ENCODE measurements at places on chromosomes 7 and 10.

DNA sequence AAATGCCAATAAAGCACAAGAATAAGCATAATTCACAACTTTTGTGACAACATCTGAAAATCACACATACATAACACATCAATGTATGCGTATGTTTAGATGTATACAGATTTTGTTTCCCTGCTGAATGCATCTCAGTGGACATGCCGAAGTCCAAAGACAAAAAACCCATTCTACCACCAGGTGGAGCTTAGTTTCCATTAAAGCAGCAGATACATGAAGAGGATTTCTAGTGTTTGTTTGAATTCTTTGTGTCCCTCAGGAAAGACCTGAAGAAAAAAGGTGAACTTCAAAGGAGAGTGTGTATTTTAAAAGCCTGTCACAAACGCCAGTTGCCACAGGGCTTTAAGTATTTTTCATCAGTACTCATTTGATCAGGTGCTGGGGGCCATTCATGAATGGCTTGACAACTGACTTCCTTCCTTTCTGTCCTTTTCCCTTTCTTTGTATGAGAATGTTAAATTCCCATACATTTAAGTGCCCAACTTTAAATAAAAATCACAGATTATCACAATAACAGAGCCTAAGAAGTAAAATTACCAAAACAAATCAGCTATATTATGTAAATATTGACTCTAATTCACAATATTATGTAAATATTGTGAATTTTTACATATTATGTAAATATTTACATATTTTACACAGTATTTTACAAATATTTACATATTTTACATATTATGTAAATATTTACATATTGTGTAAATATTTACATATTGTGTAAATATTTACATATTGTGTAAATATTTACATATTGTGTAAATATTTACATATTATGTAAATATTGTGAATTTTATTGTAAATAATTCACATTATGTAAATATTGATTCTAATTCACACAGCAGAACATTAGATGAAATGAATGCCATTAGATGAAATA, 343.0 kb downstream of the CRPPA start:
- peak; percentile 88 for DNase-seq

GRCh38 chr7:26365901-26366275, 74.2 kb downstream of the SNX10 start:
- no peak for DNase-seq

- DNase-seq = no peak
Measured at GRCh38 chr10:112723876-112724275, 226.2 kb upstream of the TCF7L2 start.

DNA sequence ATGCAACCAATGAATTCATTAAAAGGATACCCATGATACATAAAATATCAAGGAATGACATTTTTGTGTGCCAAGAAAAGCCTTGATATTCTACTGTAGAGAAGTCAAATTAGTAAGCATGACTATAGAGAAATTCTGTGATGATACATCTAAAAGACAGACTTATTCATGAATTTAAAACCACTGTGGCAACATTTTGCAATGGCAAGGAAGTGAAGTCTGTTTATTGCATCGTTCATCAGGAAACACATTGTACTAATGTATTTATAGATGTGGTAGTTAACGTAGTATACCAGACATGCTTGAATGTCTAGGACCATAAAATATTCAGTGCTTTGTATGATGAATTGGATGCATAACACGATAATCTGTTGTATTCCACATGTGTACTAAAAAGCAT, 9.3 kb upstream of the CLEC5A start:
- peak; percentile 48 for DNase-seq

DNA sequence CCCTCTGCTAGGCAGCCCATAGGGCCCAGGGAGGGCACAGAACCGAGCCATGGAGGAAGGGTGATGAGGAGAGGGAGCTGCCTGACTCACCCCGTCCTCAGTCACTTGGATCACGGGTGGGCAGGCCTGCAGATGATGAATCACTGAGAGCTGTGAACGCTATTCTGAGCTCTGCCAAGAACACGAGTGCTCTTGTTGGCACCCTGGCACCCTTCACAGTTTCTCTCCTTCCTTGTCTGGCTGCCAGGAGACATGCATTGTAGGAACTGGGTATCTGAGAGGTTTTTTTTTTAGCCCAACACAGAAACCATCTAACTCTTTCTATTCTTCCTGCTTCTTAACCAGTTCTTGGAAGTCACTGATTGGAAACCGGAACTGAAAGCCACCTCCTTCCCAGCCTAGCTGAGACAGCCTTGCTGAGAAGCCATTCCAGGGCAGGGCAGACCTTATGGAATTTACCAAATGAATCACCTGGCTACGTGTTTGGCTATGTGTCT, 82.1 kb downstream of the SLC37A3 start:
- DNase-seq = peak; percentile 60

DNA sequence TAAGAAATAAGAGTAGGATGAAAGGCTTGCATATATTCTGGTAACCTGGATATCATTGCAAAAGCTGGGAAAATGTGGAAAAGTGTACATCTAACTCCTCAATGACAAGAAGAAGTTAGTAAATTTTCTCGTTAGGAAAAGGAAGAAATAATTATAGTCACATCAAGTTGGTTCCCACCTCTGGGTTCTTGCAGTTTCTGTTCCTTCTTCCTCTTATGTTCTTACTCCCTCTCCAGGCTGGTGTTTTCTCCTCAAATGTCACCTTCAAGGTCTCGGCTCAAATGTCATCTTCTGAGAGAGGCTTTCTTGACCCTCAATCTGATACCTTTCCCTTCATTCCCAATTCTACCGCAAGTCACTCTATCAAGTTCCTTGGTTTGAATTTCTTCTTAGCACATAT, 64.4 kb downstream of the ENTPD1 start:
- peak; percentile 27 for DNase-seq

DNA sequence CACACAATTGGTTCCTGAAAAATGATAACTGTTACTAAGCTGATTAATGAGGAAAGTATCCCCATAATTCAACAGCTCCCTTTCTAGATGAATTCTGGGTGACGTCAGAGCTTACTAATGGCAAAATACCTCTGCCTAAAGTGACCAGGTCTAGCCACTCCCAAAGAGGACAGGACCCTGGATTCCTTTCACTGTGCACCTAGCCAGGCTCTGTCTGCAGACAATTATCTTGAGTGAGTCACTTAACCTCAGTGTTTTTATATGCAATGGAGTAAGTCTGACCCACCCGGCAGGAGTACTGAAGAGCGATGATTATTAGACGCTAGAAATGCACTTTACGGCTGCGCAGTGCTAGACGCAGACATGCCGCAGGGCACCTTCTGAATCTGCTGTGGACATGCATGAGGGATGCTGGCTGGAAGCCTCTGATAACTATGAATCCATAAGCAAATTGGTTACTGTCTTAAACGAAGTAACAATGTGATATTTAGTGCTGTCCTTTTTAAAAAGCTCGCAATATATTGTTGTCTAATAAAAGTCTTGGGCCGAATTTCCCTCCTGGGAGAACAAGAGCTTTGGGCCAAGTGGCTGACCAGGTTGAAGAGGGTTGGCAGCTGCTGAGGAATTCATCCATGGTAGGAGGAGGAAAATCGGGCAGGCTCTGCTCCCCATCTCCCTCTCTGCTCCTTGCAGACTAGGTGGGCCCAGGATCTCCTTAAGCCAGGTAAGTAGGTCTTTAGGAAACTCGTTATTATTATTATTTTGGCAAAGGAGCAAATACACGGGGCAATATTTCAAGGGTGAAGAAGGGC, 4.6 kb upstream of the INPP5A start:
- DNase-seq = no peak

- DNase-seq = peak; percentile 74
Measured at GRCh38 chr7:30322271-30323005, 38.0 kb downstream of the ZNRF2 start.

DNA sequence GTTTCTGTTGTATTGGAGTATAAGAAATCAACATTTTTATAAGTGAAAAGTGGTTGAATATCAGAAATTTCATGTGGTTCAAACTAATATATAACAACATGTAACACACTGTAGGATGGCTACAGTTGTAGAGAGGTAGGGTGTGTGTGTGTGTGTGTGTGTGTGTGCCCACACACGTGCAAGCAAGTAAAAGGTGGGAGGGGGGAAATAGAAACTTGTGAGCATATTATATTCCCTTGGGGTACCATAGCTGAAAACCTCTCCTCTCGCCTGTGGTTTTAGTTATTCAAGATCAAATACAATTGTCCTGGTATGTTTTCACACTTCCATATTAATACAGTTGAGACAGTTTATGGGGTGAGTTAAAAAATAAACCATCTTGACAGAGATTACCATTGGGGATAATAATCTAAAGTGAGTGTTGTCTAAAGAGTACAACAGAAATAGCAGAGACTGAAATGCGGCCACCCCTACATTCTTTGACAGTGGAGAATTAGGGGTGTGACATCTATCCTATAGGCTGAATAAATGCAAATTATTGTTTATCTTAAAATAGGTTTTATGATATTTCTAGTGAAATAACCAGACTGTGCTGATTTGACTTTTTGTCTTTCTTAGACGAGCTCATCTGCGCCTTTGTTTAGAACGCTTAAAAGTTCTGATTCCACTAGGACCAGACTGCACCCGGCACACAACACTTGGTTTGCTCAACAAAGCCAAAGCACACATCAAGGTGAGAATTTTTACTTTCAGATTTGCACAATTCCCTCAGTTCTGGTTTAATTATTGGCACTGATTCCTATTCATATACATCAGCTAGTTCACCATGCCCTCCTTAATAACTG, 25.9 kb downstream of the SMNDC1 start:
- no peak for DNase-seq

DNA sequence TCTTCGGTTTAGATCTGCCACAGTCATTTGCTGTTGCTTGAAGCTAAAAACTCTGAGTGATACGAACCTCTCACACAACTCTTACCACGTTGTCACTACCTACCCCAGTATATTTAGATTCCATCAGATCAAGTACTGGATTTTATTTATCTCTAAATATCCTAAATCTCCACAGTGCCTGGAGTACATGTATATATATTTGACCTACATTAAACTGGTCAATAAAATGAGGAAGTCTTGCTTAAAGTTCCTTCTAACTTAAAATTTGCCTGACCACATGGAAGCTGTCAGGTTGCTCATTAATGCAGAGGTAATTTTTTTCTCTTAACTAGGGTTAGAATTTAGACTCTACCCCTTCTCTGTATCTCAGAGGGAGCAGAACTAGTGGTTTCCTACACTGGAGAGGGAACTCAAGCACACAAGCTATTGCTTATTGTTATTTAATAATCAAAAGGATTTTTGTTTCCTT, 3.1 kb upstream of the MACC1 start:
- DNase-seq = no peak

DNA sequence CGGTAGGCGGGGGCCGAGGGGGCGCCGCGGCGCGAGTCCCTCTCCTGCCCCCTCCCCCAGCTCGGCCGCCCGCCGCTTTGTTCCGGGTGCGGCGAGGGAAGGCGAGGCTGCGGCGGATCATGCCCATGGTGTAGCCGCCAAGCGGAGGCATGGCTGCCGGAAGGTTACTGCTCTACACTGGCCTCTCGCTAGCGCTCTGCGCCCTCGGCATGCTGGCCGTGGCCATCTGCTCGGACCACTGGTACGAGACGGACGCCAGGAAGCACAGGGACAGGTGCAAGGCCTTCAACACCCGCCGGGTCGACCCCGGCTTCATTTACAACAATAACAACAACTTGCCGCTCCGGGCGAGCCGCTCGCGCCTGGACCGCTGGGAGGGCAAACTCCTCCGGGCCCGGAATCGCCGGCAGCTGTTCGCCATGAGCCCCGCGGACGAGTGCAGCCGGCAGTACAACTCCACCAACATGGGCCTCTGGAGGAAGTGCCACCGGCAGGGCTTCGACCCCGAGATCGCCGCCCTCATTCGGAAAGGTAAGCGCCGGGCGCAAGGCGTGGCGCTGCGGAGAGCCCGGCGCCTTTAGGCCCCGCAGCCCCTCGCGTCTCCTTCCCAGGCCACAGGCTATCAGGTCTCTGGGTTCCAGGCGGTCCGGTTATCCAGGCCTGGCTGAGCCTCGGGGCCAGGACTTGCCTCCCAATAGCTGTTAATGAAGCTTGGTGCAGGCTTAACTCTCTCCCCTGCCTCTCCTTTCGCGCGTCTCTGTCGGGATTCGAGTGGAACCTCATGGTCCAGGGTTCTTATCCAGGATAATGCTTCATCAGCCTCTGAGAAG, 513 bp downstream of the TMEM178B start:
- no peak for DNase-seq

GRCh38 chr7:100374601-100375000, 1.3 kb downstream of the PILRA start:
- no peak for DNase-seq

GRCh38 chr7:143263266-143264195, at the start of gene GSTK1:
Gene GSTK1, plus strand, starts transcription at chr7:143263441. Its CDS starts 73 bp downstream, at chr7:143263514.
- peak; percentile 90 for DNase-seq

DNA sequence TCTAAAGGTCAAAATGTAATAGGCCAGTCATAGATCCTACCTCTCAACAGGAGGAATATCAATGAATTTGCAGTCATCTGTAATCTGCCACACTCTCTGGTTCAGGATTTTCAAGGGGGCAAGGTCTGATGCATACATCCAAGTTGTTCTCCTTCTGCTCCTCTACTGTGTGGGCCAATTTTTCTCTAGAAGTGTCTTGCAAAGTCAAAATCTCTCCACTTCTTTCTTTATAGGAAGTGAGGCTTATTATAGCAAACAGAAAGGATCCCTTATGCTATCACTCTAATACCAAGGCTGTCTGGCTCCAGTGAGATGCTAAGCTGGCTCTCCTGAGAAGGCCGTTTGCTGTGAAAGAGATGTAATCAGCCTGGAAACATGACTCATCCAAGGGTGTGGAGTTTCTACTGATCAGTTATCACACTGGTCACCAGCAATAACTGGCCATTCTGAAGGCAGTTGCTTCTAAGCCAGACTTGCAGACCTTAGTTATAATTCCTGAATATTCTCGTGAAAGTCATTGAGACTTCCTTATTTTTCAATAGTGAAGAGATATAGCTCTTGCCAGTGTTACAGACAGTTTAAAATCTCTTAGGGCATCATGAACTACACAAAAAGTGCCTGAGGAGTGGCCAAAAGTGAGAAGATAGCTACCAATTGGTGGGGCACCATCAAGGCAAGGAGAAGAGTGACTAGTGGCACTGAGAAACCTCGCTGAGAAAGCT, 43.2 kb upstream of the LRGUK start:
- no peak for DNase-seq

DNA sequence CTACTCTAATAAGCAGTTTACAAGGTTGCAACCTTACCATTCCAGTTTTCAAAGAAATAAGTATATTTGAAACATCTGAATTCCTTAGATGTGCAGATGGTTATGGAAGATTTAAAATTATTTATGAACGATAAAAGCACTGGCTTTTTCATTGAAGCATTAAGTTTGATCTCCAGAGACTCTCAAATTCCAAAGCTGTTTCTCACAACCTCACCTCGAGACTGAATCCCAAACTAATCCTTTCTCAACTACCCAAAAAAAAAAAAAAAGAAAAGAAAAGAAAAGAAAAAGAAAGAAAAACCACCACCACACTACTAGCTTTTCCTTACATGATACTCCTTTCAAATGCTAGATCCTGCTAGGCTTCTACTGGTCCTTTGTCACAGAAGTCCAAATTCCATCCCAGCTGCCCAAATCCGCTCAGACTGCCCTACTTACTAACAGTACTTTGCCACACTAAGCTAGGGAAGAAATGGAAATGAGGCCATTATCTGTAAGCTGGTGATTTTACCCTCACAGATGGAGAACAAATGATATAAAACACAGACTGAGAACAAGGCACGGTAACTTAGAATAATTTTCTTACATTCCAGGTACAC, 100.6 kb upstream of the CDK1 start:
- DNase-seq = no peak

Measured in muscle of leg (tissue), 16 donors.